Gastroesophageal sphincter (tissue), 4 donors: ENCODE measurements at places on chromosomes 5 and 9. TPM values are rescaled to one million over a fixed set of nuclear protein-coding genes. Genes with fewer than 3 reads are reported as not detected.

- ATAC-seq: peak; percentile 67
Measured at GRCh38 chr5:64505769-64506566, at the start of gene RGS7BP. TSS of gene RGS7BP (plus strand) at chr5:64506015. CDS start at chr5:64506625, 610 bp downstream.

- no peak for ATAC-seq
Measured at GRCh38 chr5:80140496-80140895, 105.3 kb downstream of the THBS4 start.

- ATAC-seq: peak; percentile 79
Measured at GRCh38 chr9:70065572-70065971, 21.9 kb downstream of the MAMDC2 start.

DNA sequence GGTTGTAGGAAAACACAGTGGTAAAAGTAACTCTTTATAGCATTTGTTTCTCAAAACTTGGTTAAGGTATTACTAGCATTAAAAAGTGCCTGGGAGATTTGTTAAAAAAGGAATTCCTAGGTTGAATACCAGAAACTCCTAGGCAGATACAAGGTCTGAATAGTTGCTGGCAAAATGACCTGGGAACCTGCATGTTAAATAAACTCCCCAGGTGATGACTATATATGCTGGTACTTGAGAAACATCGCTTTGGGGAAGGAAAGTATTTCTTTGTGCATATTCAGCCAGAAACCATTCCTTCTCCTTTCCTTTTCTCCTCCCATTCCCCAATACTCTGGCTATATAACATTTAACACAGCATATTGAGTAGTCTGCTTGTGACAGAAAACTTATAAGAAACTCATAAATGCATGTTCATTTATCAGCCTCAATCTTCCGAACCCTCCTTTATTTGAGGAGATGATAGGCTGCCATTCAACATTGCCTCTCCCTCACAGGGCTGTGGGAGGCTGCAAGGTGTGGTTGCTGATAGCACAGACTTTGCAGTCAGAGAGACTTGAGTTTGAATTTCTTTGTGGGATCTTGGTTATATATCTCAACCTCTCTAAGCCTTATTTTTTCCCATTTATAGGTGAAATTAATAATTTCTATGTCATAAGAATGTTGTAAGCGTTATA lies 28.7 kb downstream of the PCSK1 start:
- ATAC-seq: no peak

Gene FCN1
- 9.4 TPM for total RNA-seq
